Left kidney (tissue), 8 donors: ENCODE measurements at places on chromosomes 13 and 19.

GRCh38 chr13:89514534-89515312 is 1832.8 kb upstream of the MIR17HG start:
- DNase-seq, result no peak

DNA sequence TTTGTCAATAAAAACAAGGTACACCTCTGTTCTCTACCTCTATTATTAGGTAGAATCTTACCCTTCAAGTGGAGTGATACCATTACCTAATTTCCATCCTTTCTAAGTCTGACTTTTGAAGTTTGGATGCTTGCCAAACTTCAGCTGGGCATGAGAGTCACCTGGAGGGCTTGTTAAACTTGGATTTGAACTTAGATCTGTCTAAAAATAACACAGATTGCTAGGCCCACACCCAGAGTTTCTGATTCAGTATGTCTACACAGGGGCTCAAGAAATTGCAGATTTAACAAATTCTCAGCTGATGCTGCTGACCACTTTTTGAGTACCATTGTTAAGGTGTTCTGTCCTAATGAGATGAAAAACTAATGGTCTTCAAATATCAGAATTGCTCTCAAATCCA is 512.2 kb downstream of the LMO7 start:
- DNase-seq, result no peak

- peak; percentile 3 for DNase-seq
Observed at GRCh38 chr19:27746691-27747380, 1466.1 kb downstream of the UQCRFS1 start.

DNA sequence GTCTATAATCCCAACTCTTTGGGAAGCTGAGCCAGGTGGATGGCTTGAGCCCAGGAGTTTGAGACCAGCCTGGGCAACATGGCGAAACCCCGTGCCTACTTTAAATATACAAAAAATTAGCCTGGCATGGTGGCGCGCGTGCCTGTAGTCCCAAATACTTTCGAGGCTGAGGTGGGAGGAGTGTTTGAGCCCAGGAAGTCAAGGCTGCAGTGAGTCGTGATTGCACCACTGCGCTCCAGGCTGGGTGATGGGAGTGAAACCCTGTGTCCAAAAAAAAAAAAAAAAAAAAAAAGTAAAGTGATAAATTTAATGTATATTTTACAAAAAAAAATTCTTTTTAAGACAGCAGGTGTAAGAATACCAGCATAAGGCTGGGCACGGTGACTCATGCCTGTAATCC is 17.6 kb downstream of the TMEM38A start:
- no peak for DNase-seq

GRCh38 chr13:98585398-98585754 is 8.5 kb upstream of the STK24 start:
- no peak for DNase-seq

DNA sequence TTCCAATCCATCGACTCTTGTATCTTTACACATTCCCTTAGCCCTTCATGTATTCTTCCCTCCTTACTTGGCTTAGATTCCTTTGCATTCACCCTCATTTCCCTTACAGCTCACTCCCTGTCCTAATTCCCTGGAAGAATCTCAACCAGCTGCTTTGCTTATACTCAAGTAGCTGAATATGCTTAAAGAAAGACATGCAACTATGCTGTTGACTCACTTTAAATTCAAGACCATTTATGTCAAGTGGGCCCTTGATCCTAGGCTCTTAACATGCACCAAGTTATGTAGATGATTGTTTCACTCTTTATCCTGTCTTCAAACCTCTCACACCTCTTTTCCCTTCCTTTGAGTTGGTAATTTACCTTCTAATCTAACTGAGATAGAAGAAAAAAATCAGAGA is 7.4 kb downstream of the CCDC122 start:
- DNase-seq, result no peak

- DNase-seq, result peak; percentile 84
Observed at GRCh38 chr19:47778049-47778953, at the start of gene SELENOW. SELENOW (plus strand) TSS chr19:47778703; CDS start chr19:47778786, 83 bp downstream.

- DNase-seq, result no peak
Observed at GRCh38 chr19:38718747-38719543, 25.3 kb downstream of the CAPN12 start.
